ENCODE measurements at places on chromosomes 2 and 18.

DNA sequence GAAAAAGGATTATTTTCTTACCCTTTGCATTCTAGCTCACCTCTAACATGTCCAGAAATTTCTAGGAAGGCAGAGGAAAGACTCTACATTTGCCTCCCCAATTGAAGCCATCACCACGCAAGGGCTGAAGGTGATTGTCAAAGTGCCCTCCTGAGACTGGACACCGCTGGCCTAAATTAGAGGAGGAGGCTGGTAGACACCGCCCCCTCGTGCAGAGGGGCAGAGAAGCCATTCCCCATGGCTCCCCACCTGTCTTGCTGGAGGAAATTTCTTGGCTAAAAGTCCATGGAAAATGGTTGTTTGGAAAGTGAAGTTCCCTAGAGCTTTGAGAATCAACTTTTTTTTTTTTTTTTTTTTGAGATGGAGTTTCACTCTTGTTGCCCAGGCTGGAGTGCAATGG lies 31.3 kb upstream of the CREB1 start:
- DNase-seq, result no peak

DNA sequence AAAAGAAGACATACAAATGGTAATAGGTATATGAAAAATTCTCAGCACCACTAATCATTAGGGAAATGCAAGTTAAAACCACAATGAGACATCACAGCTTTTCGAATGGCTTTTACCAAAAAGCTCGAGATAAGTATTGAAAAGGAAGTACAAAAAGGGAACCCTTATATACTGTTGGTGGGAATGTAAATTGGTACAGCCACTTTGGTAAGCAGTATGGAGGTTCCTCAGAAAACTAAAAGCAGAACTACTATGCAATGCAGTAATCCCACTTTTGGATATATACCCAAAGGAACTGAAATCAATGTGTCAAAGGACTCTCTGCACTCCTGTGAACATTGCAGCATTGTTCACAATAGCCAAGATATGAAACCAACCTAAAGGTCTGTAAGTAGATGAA lies 107.5 kb upstream of the SPATS2L start:
- DNase-seq, result peak; percentile 12

GRCh38 chr2:37091873-37092272 lies 7.6 kb downstream of the GPATCH11 start:
- no peak for DNase-seq

GRCh38 chr18:55396267-55396905 lies 191.6 kb downstream of the TCF4 start:
- no peak for DNase-seq

DNA sequence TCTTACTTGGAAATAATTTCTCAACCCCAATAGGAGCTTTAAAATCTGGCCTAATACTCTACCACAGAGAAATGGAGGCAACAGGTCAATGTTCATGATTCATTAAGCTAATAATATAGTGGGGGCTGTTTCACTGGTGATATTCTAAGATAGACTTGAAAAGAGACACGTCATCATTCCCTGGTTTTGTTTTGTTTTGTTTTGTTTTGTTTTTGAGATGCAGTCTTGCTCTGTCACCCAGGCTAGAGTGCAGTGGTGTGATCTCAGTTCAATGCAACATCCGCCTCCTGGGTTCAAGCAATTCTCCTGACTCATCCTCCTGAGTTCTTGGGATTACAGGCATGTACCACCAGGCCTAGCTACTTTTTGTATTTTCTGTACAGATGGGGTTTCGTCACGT lies 37.5 kb upstream of the SOS1 start:
- DNase-seq, result no peak

DNA sequence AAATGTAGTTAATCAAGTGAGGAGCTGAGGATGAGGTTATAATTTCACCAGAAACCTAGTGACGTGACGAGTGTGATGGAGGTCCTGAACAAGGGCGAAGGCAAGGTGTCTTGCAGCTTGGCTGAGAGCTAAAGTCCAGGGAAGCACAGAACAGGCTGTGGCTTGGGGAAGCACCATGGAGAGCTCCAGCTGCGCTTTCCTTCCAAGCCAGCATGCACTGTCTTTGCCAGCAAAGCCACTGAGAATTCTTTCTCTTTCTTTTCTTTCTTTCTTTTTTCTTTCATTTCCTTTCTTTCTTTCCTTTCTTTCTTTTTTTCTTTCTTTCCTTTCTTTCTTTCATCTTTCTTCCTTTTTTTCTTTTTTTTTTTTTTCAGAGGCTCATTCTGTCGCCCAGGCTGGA lies 239.3 kb downstream of the FBXO15 start:
- no peak for DNase-seq

DNA sequence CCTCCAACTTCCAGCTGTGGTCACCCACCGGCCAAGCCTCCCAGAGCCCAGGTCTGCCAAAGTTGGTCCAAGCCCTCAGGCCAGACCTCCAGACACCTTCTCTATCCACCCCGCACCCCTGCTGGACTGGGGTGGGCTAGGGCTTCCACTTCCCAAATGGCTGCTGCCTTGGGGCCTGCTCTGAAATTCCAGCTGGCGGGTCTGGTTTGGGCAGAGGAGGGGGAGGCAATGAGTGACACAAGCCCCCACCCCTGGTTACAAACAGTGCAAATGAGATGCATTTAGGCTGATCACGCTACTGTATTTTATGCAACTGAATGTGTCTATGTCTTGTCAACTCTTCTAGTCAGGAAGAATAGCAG lies 14.6 kb downstream of the POU3F3 start:
- DNase-seq, result no peak

GRCh38 chr2:28767337-28767736 lies 15.7 kb downstream of the PPP1CB start:
- DNase-seq, result no peak

GRCh38 chr2:26606847-26607190 lies 34.3 kb downstream of the CIB4 start:
- DNase-seq, result no peak

GRCh38 chr2:156903335-156903734 lies 354.2 kb upstream of the GALNT5 start:
- no peak for DNase-seq

GRCh38 chr2:241811952-241812729 lies 3.1 kb downstream of the NEU4 start:
- DNase-seq, result no peak

DNA sequence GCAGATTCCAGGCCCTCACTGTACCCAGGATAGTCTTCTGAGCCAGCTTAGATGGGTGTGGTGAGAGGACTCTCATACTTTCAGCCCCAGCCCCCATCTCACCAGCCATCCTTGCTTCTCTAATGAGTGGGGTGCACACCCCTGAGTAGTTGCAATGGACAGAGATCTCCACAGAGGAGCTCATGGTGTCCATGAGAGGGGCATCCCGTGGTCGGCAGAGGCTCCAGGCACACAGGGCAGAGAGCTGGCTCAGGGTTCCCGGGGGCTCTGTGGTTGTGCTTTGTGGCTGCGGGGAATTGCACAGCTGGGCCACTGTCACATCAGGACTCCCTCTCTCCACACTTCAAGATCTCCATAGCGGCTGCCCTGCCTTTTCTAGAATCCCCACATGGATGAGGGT lies 226.0 kb upstream of the PXDN start:
- no peak for DNase-seq

GRCh38 chr2:84880645-84881521 lies at the start of gene TRABD2A:
TSS of gene TRABD2A (minus strand) at chr2:84881084. CDS start at chr2:84881039, 45 bp downstream.
- no peak for DNase-seq

DNA sequence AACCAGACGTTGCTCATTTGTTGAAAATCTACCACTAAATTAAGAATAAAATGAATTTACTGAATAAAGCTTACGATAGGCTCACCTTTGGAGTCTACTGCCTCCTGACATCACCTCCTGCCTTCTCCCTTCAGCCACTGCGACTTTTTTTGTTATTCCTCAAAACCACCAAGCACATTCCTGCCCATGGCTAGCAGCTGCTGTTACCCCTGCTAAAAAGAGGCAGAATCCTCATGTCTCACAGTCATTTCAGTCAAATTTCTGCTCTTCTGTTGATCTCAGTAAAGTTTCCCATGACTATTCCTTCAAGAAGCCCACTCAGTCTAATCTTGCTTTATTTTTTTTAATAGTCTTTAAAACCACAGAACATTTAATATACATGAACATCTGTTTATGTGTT lies 40.8 kb upstream of the ANKRD62 start:
- DNase-seq, result no peak

- no peak for DNase-seq
Observed at GRCh38 chr2:107669335-107669734, 157.4 kb upstream of the RGPD4 start.

- no peak for DNase-seq
Observed at GRCh38 chr2:33166287-33166881, 219.6 kb downstream of the LTBP1 start.

DNA sequence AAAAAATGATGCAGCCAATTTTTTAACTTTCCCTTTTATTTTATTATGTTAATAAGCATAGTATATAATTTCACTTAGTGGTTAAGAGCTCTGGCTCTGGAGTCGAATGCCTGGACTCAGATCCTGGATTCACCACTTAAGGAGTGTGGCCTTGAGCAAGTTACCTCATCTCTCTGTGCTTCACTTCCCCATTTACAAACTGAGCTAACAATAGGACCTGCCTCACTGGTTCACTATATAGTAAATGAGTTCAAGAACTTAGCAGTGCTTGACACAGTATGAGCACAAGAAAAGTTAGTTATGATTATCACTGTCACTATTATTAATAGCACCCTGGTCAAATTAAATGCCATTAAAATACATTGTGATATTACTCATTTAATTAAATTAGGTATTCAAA lies 30.6 kb downstream of the SCN3A start:
- no peak for DNase-seq

GRCh38 chr18:66457245-66457644 lies 146.6 kb downstream of the CDH19 start:
- DNase-seq, result no peak

DNA sequence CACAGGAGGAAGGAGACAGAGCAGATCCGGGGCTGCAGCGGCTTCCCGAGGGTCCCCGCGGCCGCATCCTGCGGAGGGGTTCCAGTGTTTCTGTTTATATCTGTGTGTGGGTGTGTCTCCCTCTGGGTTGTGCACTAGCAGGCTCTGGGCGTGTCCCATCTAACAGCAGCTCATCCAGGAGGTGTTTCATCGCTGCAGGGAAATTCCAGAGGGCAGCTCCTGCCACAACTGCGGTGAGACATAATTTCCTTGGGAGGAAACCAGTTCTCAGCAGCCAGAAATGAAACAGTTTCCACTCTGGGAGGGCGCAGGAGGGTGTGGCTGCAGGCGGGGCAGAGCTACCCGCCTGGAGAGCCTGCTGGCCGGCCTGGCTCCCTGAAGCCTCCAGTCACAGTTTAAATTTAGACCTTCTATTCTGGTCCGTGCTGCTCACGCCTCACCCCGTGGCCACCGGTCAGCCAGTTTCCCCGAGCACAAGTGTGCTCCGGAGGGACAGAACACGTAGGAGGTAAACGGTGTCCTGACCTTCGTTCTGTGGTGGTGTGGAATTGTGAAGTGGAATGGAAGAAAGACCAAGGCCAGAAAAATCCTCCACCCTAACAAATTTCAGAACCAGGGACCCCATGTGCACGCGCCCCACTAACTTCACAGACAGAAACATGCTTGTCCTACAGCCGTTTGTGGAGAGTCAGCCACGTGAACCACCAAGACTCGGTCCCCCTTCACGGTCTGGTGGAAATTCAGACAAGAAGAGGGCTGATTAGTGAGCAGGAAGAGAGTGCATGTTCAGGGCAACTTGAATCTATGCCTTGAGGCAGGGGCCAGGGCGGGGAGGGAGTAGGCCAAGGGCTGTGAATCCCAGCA lies 50.2 kb downstream of the TEX44 start:
- peak; percentile 79 for DNase-seq

- no peak for DNase-seq
Observed at GRCh38 chr2:224944707-224945547, 97.3 kb downstream of the DOCK10 start.

DNA sequence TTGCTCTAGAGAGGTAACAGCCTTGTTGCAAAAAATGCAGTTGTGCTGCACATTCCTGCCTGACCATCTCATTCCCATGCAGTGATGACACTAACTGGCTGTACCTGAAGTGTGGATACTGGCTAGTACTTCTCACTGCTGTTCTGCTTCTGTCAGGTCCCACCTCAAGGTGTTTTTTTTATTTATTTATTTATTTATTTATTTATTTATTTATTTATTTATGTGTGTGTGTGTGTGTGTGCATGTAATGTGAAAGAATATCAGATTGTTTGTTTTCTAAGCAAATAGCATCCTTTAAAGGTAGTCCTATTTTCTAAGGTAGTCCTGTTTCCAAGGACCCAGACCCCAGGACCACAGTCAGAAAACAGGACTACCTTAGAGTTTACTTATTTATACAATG lies 87.2 kb upstream of the SYT4 start:
- DNase-seq, result no peak

DNA sequence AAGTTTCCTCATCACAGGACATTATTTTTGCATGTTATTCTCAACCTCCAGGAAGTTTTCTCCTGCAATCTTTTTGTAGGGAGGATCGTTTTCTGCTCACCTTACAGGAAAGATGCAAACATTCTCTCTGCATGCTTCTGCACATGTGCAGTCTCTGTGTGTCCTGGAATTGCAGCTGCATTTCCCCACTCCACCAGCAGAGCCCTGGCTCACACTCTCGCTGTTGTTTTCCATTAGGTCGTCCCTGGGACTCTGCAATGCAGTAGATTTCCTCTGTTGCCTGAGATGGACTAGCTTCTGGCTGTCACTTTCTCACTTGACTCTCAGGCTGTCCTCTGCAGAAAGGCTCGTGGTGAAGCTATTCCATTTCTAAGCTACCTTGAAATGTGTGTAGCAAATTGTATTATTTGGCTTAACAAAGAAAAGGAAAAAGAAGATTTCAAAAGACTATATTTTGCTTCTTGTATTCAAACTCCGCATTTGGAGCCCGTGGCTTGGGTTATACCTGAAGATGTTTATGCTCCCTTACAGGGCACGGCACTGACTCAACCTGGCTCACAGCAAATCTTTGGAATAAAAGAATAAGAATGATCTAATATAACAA lies 346.7 kb downstream of the RAD51AP2 start:
- DNase-seq, result no peak

GRCh38 chr18:41262688-41263087 lies 692.3 kb upstream of the PIK3C3 start:
- DNase-seq, result no peak

GRCh38 chr2:8870441-8870840 lies 33.0 kb upstream of the KIDINS220 start:
- DNase-seq, result no peak

GRCh38 chr2:74767618-74768017 lies 66.3 kb upstream of the HK2 start:
- no peak for DNase-seq

DNA sequence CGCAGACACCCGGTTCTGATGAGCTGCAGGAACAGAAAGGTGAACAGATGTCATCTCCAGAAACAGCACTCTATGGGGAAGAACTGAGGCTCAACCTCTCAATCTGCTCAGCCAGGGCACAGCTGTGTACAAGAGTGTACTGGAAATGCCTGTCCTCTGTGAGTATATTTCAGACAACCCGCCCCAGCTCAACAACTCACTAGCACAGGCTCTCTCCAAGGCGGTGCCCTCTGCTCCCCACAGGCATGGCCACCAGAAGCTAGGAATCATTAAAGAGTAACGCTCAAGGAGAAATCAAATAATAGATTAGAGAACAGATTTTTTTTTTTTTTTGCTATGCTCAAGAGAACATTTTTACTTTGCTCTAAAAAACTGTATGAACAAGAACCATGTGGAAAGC lies 43.8 kb downstream of the WDFY1 start:
- no peak for DNase-seq

- no peak for DNase-seq
Observed at GRCh38 chr2:47029737-47030524, 114.3 kb upstream of the MCFD2 start.

Data from GDM1 (cell line).